ENCODE measurements at places on chromosomes 7 and 10. TPM values are rescaled to one million over a fixed set of nuclear protein-coding genes. Genes with fewer than 3 reads are reported as not detected.

- peak; percentile 95 for DNase-seq
Observed at GRCh38 chr10:43322769-43323168, 48.7 kb upstream of the FXYD4 start.

DNA sequence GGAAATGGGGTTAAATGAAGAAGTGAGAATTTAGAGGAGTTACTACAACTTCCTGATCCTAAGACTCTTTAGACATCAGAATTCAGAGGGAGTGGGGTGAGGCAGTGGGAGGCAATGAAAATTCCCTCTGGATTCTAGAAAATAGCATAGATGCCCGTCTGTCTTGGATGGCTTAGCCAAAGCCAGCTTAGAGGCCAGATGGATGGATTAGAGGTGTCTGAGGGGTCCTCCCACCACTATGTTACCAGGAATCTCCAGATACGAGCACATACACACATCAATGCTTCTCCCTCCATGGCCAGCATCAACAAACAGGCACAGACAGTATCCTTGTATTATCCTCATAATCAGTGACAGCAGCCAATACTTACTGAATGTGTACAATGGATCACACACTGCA lies 418.1 kb downstream of the PLXNA4 start:
- DNase-seq = no peak

DNA sequence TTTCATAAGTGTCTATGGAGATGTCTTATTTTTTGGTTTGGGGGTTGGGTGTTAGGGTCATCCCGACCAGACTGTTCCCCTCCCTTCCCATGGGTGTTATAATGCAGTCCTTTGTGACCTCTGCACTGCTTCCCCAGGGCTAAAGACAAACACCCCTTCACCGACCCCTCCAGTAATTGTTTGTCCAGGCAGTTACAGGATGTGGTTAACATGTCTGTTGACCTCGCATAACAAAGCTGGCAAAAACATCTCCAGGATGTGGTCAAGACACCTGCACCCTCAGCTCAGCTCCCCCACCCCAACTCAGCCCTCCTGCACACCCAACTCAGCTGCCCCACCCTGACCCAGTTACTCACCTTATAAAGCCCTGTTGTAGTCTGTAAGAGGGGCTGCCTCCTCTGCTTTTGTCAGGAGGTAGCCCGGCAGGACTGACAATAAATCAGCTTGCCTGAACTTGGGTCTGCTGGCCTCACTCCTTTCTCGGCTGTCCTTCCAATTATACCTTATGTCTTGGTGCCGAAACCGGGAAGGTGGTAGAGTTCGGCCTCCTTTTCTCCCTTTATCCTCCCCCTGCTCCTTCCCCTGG lies 102.2 kb downstream of the ZNF92 start:
- DNase-seq = no peak

Gene CFAP43
- 0.19 TPM for total RNA-seq

Gene C7orf33
- total RNA-seq = not detected

Gene CALML3
- not detected for total RNA-seq

Gene GJC3
- 0.57 TPM for total RNA-seq

All from aorta (tissue), 5 donors.